ENCODE measurements at places on chromosomes 1 and 21.

- DNase-seq = no peak
Measured at GRCh38 chr1:3242408-3243260, 173.6 kb downstream of the PRDM16 start.

GRCh38 chr1:233569636-233570035 is 44.3 kb upstream of the KCNK1 start:
- DNase-seq = no peak

DNA sequence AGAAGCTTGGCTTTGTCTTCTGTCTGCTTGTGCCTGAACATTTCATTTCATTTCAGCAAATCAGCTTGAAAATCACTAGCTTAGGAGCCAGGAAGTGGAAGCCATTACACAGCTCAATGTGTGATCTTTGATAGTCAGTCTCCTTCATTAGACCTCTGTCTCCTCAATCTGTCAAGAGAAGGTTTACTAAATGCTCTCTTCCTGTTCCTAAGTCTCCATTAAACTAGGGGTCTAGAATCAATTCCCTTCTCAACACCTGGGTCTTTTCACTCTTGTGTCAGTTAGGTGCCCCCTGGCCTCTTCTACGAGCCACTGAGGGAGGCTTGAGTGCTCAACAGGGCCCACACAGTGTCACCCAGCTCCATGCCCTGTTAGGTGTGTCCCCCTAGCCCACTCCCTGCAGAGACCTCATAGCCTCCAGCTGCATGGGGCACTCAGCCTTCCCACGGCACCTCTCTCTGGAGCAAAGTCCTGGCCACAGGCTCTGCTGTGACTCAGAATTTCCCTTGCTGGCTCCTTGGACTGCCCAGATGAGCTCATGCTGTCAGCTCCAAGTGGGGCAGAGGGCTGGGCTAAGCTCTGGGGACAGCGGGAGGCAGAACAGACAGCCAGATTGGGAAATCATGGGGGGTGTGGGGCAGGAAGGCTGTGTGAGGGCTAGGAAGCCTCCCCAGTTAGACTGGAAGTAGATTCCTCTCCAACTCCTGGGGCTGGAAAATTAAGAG is 115.7 kb upstream of the IPO9 start:
- no peak for DNase-seq

DNA sequence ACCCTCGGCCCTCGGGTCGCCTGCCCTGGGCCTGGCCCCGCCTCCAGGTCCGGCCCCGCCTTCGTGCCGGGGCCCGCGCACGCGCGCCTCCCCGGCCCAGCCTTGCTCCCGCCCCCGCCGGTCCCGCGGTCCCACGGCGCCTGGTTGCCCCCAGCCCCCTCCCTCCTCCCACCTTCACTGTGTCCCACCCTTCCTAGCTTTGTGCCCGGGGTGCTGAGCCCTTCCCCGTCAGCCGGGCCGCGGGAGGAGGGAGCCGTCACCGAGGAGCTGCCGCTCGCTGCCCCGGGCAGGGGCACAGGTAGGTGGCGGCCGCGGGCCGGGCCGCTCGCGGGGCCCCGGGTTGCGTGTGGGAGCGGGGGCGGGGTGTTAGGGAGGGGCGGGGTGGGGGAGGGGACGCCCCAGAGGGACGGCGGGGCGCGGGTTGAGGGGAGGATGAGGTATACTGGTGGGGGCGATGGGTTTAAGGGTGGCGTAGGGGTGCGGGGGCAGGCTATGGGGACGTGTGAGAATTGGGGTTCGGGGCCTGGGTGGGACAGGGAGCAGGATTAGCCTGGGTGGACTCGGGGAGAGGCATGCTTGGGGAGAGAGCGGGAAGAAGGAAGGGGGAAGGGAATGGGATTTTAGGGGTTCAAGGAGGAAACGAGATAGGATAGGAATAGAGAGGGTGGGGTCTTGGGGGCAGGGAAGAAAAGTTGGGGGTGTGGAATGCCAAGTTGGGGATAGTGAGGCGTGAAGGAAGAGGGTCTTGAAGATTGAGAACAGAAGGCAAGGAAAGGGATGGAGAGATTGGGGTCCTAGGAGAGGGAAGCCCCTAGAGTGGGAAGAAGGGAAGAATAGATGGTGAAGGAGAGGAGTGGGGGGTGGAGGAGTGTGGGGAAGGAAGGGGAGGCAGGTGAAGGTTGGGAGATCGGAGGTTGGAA is at the start of gene LRRC42:
Gene LRRC42, plus strand, starts transcription at position 99 of the 920 bp plus-strand sequence. CDS start 5,650 bp downstream, outside the sequence.
- peak; percentile 73 for DNase-seq

- no peak for DNase-seq
Measured at GRCh38 chr1:26493938-26494337, 21.7 kb downstream of the HMGN2 start.

GRCh38 chr21:27519361-27519760 is 552.5 kb upstream of the ADAMTS5 start:
- DNase-seq = no peak

DNA sequence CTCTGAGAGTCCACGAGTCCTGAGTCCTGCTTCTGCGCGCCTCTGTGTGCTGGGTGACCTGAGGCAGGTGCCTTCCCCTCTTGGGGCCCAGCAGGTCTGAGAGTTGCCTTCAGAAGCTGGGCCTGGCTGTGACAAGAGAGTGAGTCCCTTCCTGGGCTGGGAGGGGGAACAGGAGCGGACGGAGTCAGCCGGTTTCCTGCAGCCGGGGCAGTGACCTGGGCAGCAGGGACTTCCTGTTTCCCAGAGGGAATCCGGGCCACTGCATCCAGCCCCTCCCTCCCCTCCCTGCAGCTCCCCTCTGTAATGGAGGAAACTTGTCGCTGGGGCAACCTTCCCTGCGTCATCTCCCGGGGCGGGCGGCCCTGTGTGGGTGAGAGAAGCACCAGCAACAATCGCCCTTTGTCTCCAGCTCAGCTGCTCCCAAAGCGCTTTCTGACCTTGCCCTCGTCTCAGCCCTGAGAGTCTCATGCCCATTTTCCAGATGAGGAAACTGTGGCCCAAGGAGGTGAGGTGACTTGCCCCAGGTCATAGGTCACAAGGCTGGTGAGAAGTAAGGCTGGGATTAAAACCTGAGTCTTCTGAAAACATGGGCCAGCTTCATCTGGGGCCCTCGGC is 61.1 kb downstream of the SDC3 start:
- no peak for DNase-seq

DNA sequence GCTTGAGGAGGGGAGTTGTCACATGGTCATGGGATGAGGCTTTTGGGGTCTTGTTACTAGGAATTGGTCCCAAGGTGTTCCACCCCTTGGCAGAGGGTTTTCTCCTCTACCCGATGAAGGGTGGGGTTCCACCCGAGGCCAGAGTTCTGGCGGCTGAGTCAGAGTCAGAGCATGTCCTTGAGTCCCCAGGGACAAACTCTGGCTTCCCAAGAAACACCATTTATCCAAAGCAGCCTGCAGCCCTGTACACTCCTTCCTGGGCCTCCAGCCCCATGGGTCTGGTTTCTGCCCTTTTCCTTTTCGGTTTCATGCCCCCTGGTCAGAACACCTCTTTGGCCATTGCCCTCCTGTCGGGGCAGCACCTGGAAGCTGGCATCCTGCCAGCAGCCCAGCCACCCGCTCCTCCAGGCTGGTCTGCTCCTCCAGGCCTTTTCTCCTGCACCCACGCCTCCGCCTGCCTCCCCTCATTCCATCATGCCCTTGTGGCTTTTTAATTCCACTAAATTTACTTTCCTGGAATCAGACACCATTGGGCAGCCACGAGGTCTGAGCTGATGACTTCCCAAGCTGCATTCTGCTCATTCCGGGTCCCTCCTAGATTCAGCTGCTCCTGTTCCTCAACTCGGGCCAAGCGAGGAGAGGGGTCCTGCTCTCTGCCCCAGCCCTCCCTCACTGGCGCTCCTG is 301.7 kb upstream of the VAMP3 start:
- DNase-seq = no peak

DNA sequence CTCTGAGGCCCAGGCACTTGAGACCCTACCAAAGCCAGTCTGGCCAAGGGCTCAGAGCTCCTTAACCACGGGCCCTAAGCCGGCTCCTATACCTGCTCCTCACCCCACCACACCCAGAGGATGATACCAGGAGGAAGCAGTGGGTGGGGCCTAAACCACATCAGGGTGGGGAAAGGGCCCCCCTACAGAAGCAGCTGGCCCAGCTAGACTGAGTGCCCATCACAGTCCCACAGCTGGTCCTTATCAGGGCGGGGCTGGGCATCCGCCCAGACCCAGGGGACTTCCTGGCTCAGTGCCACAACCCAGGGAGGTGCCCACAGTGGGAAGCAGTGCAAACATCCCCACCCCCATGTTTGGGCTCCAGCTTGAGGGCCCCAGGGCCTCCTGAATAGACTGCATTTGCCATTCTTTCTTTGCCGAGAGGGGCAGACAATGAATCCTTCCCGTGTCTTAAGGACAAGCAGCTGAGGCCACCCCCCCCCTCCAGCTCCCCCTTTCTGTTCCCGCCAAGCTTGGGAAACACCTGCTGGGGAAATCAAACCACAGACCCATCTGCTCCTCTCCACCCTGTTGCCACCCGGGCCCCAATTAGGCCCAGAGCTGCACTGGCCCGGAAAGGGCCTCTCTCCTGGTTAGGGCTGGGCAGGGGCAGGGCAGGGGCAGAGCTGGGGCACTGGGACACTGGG is 6.2 kb downstream of the E2F2 start:
- peak; percentile 29 for DNase-seq

DNA sequence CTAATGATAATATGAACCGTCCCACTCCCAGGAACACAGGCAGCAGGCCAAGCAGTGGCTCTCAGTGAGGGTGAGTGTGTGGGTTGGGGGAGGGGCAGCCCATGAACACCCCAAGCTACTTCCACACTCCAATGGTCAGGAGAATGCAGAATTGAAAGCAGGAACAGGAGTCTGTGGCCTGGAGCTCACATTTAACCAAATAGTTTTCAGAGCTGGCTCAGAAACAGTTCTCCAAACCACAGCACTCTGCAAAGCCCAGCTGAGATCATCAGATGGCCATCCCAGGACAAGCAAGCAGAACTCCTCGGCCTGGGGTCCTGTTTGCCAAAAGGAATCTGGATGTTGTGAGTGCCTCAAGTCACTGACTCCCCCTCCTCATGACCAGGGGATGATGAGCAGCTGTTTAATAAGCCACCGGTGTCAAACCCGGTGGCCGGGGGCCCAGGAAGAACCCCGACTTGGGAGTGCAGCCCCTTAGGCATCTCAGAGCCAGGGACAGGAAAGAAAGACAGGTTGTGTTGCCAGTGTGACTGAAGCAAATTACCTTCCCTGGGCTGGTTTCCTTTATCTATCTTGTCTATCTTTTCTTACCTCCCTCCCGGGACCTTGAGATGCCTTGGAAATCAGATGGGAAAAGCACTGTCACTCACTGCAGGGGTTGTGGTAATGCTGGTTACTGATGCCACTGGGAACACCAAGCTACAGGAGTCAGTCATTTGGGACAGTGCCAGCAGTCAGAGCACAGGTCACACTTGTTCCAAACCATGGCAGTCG is 20.4 kb downstream of the DEGS1 start:
- no peak for DNase-seq

- DNase-seq = no peak
Measured at GRCh38 chr21:17622018-17622417, 9.3 kb upstream of the BTG3 start.

DNA sequence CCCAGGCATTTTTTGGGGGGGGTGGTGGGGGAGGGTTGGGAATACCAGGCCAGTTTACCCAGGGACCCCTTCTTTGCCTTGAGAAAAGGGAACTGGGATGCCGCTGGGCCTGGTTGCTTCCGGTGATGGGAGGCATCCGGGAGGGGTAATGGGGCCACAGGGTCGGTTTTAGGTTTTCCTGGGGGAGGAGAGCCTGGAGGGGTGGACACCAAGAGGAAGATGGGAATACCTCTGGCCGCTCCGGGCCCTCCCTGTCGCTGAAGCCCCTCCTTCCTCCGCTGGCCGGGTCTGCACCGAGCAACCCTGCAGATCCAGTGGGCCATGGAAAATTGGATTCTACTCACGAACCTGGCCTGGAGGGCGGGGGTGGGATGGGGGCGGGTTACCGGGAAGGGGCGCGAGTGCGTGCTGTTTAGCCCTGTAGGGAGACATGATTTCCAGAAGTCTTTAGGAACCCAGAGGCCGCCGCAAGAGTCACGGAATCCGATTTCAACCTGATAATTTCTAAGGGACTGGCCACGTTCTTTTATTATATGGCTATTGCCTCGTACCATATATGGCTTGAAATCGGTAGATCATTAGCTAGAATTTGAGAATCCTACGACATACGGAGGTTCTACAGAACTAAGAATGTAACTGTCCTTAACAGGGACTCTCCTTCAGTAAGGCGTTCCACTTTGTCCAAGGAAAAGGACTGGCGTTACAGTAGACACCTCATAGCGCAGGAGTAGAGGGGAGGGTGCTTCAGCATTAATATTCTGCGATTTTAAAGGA is 749 bp downstream of the AKIRIN1 start:
- no peak for DNase-seq

- no peak for DNase-seq
Measured at GRCh38 chr1:155136748-155137147, 1.1 kb downstream of the SLC50A1 start.

GRCh38 chr21:25025596-25025995 is 581.7 kb downstream of the MRPL39 start:
- DNase-seq = no peak

DNA sequence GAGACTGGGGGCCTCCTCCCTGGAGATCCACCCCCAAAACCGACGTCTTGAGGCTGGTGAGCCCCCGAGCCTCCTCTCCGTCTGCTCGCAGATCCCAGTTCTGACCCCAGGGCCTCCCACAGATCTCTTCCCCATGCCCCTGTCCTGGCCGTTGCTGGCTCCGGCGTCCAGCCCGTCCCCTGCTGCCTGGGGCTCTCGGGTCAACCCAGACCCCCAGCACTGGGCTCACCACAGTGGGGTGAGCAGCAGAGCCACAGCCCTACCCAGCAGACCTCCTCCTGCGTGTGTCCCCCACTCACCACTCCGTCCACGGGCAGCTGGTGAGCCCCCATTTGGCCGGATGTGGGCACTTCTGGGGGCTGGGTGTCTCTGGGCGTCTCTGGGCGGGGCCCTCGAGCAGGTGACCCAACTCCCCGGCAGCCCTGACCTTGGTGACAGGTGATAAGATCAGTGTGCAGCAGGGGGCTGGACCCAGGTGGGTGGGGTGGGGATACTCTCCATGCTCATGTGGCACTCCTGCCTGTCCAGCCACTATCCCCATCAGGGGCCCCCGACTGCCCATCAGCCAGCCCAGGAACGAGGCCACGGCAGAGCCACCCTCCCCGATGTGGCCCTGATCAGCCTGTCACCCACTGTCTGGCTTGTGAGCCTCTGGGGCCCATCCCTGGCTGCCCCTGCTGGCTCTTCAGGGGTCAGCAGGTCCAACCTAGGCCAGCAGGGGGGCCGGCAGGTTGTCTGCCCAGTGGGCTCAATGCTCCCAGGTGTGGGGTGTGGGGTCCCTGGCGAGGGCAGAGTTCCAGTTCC is 709 bp downstream of the TNFRSF14 start:
- no peak for DNase-seq
